Left ventricle myocardium inferior (tissue), 1 donor: ENCODE measurements at places on chromosomes 3 and 15.

DNA sequence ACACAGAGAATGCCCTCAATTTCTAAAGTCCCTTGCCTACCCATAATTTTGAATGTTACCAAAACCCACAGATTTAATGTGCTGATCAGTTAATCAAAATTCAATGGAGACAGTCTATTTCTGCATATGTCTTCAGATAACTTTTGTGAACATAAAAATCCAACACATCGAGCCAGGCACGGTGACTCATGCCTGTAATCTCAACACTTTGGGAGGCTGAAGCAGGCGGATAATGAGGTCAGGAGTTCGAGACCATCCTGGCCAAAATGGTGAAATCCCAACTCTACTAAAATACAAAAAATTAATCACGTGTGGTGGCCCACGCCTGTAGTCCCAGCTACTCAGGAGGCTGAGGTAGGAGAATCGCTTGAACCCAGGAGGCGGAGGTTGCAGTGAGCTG lies 49.3 kb downstream of the PEAK1 start:
- DNase-seq: no peak

GRCh38 chr3:24344784-24345439 lies 149.7 kb downstream of the THRB start:
- no peak for DNase-seq

GRCh38 chr3:128482666-128483656 lies 10.0 kb downstream of the GATA2 start:
- DNase-seq: no peak

- no peak for DNase-seq
These were observed 60.2 kb upstream of the SLC4A7 start for GRCh38 chr3:27544372-27544865.

- no peak for DNase-seq
These were observed 54.5 kb downstream of the TMEM41A start for GRCh38 chr3:185444329-185444728.
